Stimulated activated CD4-positive, alpha-beta T cell treated with anti-CD3 and anti-CD28 coated beads, Interleukin-1b, Interleukin-23, amount 100 ng/mL, for 4 hours (primary cell): ENCODE measurements at places on chromosomes 7 and 10.

GRCh38 chr7:17320102-17320497 lies 21.6 kb downstream of the AHR start:
- no peak for DNase-seq

DNA sequence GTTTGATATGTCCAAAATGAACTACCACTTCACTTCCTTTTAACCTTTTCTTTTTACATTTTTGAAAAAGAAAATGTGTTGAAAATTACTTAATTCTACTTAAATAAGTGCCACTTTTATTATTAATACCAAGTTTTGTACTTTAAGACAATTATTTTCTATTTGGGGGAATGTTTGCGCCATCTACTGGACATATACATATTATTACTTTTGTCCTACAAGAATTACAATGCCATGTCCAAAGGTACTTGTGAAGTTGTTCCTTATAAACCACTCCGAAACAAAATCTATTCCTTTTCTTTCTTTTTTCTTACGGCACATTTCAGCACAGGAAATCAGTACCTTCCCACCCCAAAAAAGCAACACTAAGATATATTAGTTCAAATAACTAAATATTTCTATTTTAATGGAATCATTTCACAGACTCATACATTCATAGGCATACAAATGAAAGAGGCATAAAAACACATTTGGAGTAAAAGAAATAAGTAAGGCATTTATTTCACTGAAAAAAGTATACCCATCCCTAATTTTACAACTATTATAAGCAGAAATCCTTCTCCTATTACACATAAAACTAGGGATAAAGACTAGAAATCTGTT lies 169.9 kb downstream of the RNF133 start:
- no peak for DNase-seq

- no peak for DNase-seq
Observed at GRCh38 chr10:126497672-126498071, 109.4 kb upstream of the ADAM12 start.

GRCh38 chr7:158849768-158850544 lies 6.4 kb upstream of the DYNC2I1 start:
- DNase-seq = no peak

- no peak for DNase-seq
Observed at GRCh38 chr10:126921974-126922525, 16.8 kb downstream of the DOCK1 start.

- DNase-seq = no peak
Observed at GRCh38 chr10:14676732-14677131, 98.0 kb downstream of the FAM107B start.

DNA sequence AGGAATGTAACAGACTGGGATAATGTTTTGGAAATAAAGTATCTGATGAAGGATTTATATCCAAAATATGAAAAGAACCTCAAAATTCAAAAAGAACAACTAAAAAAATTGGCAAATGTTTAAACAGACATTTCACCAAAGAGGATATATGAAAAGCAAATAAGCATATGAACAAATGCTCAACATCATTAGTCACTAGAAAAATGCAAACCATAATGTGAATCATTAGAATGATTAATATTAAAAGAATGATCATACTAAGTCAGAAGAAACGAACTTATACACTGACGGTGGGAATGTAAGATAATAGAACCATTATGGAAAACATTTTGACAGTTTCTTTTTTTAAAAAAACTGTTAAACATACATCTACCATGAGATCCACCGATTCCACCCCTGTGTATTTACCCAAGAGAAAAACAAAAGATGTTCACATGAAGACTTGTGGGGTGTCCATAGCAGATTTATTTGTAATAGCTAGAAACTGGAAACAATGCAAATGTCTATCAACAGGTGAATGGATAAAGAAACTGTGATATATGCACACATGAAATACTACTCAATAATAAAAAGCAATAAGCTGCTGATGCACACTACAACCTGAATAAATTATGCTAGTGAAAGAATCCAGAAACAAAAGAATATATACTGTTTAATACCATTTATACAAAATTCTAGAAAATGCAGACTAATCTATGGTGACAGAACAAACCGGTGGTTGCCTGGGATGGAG lies 35.7 kb downstream of the PRKG1 start:
- DNase-seq = no peak

- DNase-seq = no peak
Observed at GRCh38 chr7:35969066-35969465, 168.2 kb downstream of the SEPTIN7 start.

- DNase-seq = no peak
Observed at GRCh38 chr7:155223503-155223902, 74.2 kb upstream of the INSIG1 start.

- DNase-seq = no peak
Observed at GRCh38 chr7:43888993-43889945, 17.1 kb downstream of the URGCP start.
